ENCODE measurements at places on chromosomes 16 and 17. TPM values are rescaled to one million over a fixed set of nuclear protein-coding genes. Genes with fewer than 3 reads are reported as not detected.

KCNH4 gene
- not detected for polyA plus RNA-seq

MT4 gene
- not detected for polyA plus RNA-seq

CDK12 gene
- polyA plus RNA-seq: 48.3 TPM

NEUROD2 gene
- polyA plus RNA-seq: not detected

WNK4 gene
- 11.0 TPM for polyA plus RNA-seq

EFCAB5 gene
- 2.1 TPM for polyA plus RNA-seq

KANSL1 gene
- polyA plus RNA-seq: 53.7 TPM

OSGIN1 gene
- 0.48 TPM for polyA plus RNA-seq

SMTNL2 gene
- polyA plus RNA-seq: 52.2 TPM

TEX19 gene
- polyA plus RNA-seq: not detected

ITGA2B gene
- 8.7 TPM for polyA plus RNA-seq

TBC1D3K gene
- 1.7 TPM for polyA plus RNA-seq

CAPNS2 gene
- not detected for polyA plus RNA-seq

DNA sequence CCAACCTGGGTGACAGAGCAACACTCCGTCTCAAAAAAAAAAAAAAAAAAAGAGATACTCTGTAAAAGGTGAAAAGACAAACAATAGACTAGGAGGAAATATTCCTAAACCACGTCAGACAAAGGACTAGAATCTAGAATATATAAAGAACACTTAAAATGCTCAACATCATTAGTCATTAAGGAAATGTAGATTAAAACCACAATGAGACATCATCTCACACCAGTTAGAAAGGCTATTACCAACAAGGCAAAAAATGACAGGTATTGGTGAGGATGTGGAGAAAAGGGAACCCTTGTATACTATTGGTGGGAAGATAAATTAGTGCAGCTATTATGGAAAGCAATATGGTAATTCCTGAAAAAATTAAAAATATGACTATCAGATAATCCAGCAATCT, 903.1 kb upstream of the SOX9 start:
- no peak for DNase-seq

DNA sequence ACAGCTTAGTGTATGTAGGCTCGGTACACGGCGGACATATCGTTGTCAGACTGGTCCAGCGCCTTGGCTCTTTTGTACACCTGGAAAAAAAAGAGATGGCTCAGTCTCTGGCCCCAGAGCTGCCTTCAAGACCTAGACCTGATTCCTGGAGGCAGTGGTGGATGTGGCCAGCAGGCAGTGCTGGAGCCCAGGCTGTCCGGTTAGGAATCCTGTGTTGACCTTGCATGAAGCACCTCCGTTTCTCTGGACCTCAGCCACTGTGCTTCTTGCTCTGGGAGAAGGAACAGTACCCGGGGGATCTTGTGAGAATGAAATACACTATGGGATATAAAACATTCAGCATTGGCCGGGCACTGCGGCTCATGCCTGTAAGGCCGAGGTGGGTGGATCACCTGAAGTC, 2.8 kb upstream of the ROGDI start:
- DNase-seq: no peak

DNA sequence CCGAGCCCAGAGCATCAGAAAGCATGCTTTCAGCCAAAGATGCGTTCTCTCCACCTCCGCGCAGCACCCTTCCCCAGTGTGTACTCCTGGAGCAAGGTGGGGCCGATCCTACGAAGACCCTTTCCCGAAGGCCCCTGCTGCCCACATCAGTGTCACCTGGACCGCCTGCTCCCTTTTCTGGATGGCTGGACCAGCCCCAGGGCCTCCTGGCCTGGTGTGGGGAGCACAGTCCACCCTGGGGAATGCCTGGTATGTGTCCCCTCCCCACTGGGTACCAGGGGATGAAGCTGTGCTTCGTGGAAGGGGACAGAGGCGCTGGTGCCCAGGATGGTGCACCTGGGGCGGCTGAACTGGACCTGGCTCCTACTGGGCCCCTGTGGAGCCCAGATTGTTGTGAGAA, 173.8 kb downstream of the SEC14L1 start:
- DNase-seq: no peak

- no peak for DNase-seq
Observed at GRCh38 chr17:18040261-18040858, 1.2 kb downstream of the GID4 start.

DNA sequence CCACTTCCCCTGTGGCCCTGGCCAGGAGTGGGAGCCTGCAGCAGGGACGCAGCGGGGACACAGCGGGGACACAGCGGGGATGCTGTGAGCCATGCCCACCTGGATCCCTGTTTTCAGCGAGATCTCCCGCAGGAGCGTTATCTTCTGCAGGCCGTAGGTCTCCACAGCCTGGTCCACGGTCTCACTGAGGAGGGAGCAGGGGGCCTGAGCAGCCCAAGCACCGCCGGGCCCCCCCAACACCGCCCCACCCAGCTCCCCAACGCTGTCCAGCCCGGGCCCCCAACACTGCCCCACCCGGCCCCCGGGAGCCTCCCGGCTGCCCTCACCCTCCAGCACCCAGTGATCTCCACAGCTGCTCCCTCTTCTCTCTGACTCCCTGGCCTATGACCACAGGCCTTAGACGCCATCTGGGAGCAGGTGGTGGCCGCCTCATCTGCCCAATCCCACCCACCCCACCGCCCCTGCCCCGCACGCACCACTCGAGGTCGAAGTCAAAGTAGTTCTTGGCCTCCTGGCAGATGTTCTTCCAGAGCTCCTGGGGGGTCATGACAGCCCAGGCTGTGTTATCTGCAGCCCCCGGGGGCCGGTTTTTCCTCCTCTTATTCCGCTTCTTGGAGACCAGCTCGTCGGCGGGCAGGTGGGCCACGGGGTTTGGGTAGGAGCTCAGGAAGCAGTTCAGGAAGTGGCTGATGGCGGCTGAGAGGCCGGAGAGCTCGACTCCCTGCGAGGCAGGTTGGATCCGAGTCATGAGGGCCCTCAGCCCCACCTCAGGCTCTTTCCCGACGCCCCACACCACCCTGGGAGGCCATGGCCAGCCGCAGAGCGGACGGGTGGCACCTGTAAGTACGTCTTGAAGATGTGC, 17.0 kb downstream of the CLUH start:
- no peak for DNase-seq

- no peak for DNase-seq
Observed at GRCh38 chr17:49783071-49783715, 5.3 kb upstream of the KAT7 start.

- peak; percentile 26 for DNase-seq
Observed at GRCh38 chr16:72241930-72242329, 70.0 kb upstream of the PMFBP1 start.

GRCh38 chr16:50844840-50845239, 103.0 kb downstream of the CYLD start:
- no peak for DNase-seq

GRCh38 chr17:35376245-35376644, 2.8 kb upstream of the SLFN11 start:
- DNase-seq: no peak

GRCh38 chr17:28818819-28819221, 23.8 kb downstream of the FAM222B start:
- DNase-seq: no peak

DNA sequence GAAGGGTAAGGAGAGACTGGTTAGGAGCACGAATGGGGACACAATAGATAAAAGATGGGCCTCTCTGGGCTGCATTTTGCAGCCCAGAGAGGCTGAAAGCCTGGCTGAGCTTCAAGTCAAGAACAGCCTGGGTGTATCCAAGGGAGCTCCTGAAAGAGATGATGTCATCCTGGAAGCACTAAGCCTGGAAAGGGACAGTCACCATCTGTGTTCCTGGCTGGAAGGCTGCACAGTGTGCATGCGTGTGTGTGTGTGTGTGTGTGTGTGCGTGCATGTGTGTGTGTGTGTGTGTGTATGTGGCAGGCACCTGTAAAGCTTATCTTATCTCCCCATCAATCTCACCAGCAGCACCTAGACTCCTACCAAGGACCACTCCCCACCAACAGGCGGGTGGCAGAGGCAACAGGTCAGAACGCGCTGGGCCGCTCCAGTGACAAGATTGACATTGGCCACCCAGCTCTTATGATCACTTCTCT, 44.1 kb downstream of the COG7 start:
- no peak for DNase-seq

DNA sequence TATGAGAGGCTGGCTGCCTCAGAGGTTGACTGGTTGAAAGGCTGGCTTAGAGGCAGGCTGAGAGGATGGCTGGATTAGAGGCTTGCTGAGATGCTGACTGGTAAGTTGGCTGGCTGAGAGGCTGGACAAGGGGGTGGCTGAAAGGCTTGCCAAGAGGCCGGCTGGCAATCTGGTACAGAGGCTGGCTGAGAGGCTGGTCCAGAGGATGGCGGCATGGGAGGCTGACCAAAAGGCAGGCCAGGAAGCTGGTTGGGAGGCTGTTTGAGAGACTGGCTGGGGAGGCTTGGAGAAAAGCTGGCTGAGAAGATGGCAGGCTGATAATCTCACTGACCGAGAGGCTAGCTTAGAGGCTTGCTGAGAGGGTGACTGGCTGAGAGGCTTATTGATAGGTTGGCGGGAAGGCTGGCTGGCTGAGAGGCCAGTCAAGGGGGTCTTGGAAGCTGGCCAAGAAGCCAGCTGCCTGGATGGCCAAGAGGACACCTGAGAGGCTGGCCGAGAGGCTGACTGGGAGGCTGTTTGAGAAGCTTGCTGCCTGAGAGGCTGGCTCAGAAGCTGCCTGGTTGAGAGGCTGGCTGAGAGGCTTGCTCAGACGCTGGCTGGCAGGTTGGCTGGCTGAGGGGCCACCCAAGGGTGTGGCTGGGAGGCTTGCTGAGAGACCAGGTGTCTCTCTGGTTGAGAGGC, 34.2 kb upstream of the ACSM2B start:
- DNase-seq: no peak

DNA sequence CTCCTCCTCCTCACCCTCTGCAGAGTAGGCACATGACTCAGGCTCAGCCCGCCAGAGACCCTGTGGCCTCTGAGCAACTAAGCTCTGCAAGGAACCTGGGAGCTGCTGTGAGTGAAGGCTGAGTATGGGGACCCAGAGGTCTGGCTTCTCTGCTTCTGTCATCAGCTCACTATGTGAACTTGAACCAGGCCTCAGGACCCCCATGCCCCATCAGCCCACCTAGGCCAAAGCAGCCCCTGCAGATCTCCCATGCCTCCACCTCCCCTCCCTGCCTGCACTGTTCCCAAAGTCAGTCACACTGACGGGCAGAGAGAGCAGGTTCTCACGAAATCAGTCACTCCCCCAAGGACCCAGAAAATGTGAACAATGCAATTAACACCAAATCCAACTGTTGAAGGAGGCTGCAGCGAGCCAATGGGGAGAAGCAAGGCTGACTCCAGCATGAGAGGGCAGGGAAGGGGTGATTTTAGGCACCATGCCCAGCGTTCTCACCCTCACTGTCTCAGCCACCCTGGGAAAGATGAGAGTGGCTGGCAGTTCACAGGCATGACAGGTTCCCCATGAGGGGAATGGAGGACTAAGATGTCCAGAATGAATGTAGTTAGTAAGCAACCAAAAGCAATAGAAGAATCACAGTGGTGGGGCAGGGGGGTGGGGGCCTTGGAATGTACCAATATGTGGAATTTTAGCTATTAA, 60.6 kb downstream of the BEAN1 start:
- DNase-seq: no peak

DNA sequence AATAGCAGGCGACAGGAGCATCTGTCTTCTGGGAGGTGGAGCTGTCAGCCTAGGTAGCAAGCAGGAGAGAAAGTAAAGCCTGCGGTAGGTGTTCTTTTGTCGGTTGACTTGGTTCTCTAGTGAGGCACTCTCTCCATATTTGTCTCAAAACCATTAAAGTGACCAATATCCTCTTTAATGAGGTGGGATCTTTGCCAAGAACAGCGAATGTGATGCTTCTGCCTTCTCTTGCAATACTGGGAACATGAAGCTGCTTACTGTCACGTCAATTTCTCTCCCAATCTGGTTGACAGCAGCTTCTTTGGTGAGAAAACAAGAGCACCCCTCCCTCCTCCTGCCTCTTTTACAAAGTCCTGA, 176.7 kb downstream of the ABCC12 start:
- DNase-seq: no peak

DNA sequence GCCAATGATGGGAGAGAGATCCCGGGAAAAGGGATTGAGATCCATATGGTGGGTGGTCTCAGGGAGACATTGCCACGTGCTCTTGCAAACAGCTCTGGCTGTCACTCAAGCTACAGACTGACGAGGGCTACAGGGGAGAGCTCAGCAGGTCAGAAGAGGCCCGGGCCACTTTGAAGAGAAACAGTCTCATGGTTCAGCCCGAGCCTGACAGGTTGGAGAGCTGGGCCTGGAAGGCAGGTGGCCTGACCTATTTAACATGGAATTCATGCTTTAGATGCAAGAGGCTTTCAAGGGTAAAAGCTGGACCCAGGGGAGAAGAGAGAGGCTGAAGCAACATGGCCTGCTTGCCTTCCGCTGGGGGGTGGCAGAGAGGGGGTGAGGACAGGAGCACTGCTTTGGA, 81.0 kb upstream of the BRD7 start:
- no peak for DNase-seq

GRCh38 chr17:68290268-68290954, 516 bp downstream of the SLC16A6 start:
- DNase-seq: no peak

DNA sequence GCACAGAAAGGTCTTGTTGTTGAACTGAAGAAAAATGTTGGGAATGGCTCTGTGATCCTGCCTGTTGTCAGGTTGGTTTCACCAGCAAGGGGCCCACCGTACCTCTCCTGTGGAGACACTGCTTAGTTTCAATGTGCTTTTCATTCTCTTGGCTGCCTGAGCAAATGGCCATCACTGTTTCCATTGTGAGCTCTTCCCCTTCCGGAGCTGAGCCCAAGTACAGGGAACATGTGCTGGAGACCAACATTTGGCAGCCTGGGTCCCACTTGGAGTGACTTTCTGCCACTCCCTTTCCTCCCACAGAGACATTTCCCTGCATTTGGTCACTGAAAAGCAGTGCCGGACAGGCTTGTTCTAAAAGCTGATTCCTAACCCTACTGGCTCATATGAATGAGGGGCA, 23.1 kb downstream of the GABARAPL2 start:
- DNase-seq: no peak

DNA sequence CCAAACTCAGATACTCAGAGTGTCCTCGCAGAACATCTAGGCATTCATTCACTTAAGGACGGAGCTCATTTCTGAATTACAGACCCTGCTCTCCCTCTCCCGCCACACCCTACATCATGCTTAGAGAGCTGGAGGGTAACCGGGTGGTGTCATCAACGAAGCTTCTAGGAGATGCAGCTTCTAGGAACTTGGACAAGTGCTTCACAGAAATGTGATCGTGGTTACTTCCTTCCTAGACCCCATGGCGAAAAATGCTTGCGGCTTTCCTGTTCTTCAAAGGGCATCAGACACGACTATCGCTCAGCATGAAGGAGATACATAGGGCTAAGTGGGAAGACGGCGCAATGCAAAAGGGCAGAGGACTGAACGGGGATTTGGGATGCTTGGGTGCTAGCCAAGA, 126.8 kb downstream of the ZFHX3 start:
- no peak for DNase-seq

GRCh38 chr17:75876190-75876937, 2.0 kb downstream of the TRIM47 start:
- DNase-seq: no peak
